ENCODE measurements at places on chromosomes 16 and 17.
A peak's percentile ranks its signal among the peaks of the same experiment; 100 is the strongest.

GRCh38 chr17:39548494-39549225 lies 59.1 kb downstream of the NEUROD2 start:
- no peak for DNase-seq

- DNase-seq = no peak
Observed at GRCh38 chr17:39938140-39938869, 10.8 kb downstream of the LRRC3C start.

DNA sequence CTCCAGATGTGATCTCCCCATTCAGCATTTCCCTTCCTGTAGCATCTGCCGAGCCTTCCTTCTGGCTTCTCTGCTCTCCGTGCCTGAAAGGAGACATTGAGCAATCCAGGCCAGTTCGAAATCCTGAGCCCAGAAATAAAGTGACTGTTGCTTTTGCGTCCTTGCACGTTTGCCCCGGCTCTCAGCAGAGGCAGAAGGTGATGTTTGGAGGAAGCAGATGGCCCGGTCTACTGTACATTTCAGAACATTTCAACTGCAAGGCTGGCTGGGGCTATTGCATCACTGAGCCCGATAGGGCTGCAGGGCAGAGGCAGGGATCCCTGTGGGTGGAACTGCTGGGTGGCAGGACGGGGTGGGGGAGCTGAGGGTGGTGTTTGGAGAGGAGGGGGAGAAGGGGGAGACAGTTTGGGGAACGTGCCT lies 29.4 kb downstream of the IRF8 start:
- no peak for DNase-seq

- peak; percentile 77 for DNase-seq
Observed at GRCh38 chr17:42198897-42199296, 4.6 kb upstream of the GHDC start.

DNA sequence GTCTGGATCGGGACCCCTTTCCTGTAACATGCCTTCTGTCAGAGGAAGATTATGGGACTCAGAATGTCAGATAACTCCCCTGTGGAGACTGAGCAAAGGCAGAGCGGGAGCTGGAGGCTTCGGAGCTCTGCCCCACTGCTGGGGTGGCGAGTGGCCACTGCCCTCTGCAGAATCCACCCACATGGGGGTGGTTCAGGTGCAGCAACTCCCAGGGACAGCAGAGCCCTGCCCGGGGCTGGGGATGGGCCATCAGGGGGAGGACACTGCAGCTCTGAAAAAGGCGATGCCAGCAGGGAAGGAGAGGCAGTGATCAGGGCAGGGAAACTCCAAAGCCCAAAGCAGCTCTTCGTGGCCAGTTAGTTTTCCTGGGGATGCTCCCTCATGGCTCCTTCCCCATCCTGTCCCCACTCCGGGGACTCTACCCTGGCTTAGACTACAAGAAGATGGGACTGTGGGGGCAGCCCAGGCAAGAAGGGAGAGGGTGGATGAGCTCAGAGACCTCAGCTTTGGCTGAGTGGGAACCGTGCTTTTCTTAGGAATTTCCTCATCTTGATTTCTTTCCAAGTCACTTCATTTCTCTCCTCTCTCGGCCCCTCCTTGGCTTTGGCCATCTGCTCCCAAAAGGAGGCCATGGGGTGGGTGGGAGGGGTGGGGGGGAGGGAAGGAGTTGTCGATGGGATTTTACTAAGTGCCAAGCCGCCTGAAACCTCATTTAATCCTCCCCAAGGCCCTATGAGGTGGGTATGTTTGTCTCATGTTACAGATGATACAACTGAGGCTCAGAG lies 4.0 kb downstream of the CA4 start:
- no peak for DNase-seq

- DNase-seq = no peak
Observed at GRCh38 chr17:82565551-82565950, 46.0 kb downstream of the FOXK2 start.

- no peak for DNase-seq
Observed at GRCh38 chr16:87580855-87581261, 21.4 kb upstream of the JPH3 start.

- DNase-seq = peak; percentile 92
Observed at GRCh38 chr17:28902819-28903545, at the start of gene DHRS13. Gene DHRS13 (minus strand): TSS chr17:28903079. CDS start chr17:28902944, 135 bp downstream.

DNA sequence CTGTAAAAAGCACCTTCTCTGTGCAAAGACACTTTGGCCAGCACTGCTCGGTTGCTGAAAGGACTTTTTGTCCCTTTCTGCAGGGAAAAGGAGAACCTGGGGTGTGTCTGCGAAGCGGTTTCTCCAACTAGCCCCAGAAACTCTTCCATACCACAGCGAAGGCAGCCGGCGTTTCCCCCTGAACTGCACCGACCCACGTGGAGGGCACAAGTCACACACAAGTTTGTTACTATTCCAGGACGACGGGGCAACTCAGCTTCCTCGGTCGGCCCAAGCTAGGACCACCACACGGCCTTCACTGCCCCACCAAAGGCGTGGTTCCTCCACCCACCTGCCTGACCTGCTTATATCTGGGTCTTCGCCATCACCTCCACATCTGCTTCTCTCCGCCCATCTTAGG lies 1.9 kb downstream of the RTN4RL1 start:
- no peak for DNase-seq

DNA sequence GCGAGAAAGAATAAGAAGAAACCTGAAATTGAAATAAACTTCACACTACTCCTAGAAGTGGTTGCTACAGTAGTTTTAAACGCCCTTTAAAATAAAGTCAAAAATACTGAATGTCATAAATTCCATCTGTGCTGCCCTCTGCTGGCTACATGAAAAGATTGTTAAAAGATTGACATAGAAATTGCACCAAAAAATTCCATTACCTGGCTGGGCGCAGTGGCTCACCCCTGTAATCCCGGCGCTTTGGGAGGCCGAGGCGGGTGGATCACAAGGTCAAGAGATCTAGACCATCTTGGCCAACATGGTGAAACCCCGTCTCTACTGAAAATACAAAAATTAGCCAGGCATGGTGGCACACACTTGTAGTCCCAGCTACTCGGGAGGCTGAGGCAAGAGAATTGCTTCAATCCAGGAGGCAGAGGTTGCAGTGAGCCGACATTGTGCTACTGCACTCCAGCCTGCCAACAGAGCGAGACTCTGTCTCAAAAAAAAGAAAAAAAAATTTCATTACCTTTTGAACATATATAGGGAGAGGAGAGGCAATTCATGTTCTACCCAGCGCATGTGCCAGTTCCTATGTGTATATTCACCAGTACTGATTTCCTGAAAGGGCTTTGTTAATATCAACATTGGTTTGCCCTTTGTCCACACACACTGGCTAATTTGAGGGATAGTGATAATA lies 36.5 kb downstream of the CYTH1 start:
- peak; percentile 46 for DNase-seq

DNA sequence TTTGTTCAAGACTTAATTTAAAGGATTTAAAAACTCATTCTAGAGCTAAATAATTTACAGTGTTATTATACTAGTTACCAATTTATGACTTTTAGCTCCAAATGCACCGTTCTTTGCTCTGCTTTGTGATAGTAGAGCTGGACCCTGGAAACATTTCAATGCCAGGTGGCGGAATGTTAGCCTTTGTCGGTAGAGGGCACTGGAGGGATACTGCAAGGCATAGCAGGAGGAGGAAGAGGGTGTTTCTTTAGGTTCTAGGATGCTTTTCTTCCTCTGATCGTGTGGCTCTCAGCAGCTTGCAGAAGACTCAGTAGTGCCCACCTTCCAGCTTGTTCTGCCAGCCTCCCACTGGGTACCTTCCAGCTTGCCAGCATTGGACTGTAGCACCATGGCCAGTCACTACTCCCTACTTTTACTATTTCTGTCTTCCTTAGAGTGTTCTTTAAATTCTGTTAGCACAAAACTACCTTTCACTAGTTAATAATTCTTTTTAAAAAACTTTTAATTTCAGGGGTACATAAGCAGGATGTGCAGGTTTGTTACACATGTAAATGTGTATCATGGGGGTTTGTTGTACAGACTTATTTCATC lies 325.3 kb downstream of the UTP18 start:
- DNase-seq = no peak

DNA sequence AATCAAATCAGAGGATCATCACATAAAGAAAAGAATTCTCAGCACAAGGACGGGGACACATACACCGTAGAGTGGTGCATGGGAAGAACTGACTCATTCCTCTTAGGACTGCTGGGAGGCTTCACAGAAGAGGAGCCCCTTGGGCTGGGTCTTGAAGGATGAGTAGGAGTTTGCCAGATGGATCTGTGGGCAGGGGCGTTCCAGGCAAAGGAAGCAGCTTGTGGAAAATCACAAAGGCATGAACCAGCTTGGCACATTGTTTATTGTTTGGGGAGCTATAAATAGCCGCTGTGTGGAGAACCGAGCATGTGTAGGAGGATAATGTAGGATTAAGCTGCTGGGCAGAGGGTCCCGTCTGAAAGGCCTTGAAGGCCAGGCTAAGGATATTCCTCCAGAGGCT lies 5.1 kb upstream of the SLC16A11 start:
- DNase-seq = no peak

DNA sequence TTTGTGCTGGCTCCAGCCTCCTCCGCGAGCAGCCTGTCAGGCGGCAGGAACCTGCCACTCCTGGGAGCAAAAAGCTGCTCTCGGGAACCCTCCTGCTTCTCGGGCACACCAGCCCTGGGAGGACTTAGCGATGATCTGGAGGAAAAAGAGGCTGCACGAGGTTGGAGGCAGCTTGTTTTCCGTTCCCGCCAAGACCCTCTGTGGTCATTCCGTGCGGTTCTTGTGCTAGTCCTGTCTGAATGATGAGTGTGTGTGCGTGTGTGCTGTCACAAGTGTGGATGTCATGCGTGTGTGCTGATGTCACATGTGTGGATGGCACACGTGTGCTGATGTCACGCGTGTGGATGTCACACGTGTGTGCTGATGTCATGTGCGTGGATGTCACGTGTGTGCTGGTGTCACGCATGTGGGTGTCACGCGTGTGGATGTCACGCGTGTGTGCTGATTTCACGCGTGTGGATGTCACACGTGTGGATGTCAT lies 150.0 kb downstream of the NPIPB11 start:
- DNase-seq = no peak

DNA sequence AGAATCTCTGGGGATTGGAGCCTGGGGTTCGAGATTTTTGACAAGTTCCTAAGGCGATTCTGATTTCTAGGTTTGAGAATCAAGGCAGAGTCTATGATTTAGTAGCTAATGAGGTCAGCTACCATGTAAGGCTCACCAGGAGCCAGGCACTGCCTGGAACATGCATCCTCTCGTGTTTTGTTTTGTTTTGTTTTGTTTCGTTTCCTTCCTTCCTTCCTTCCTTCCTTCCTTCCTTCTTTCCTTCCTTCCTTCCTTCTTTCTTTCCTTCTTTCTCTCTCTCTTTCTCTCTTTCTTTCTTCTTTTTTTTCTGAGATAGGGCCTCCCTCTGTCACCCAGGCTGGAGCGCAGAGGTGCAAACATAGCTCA lies 39.1 kb downstream of the SRCIN1 start:
- no peak for DNase-seq

DNA sequence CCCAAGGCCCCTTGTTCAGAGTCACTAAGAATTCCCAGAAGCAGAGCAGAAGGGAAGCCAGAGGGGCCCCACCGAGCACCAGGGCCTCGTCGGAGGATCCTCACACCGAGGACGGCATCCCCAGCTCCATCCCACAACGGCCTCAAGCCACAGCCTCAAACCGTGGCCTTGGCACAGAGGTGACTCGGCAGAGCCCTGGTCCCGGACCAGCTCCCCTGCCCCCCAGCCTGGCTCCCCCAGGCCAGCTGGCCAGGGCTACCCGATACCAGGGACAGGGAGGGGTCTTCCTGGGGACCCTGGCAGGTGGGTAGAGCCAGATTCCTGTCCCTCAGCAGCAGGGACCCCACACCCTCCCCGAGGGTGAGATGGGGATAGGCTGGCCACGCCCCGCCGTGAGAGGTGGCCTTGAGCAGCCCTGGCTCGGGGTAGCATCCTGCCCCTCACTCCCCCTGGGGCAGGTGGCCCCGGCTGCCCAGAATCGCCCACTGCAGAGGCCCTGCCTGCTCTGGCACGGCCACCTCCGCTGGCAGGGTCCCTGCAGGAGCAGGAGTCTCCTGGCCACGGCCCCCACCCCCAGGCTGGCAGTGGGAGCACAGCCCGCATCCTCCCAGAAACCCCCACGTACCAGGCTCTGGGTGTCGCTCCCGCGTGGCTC lies 5.6 kb upstream of the PVALEF start:
- no peak for DNase-seq

DNA sequence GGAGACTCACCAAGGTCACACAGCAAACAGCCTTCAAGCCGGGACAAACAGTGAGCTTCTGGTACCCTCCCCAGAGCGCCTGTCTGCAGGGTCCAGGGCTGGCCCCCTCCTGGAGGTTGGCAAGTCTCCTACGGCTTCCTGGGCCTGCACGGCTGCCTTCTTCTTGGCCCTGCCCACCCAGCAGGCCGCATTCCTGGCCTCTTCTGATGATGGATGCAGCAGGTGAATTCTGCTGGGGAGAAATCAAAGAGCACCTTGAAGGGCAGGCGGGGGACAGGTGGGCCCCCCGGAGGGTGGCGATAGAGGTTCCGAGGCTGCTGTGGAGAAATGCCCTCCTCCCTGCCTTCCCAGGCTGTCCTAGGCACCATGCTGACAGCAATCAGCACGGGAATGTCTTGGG lies 3.8 kb upstream of the NOS2 start:
- DNase-seq = no peak

DNA sequence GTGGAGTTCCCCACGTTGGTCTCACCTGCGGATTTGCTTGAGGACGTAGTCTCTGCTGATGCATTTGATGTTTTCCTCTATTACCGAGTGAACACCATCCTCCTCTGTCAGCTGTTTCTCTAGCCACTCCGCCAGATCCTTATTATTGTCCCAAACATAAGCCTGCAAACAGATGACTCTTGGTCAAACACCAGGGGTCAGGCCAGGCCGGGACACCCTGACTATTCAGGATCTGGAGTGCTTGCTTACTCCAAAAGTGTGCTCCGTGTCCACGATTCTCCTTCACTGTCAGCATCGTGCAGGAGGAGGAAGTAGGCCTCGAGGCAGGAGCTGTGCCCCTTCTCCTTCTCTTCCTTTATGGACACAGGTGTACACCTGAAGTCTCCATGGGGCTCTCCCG lies 140.2 kb downstream of the AATF start:
- DNase-seq = no peak

- DNase-seq = no peak
Observed at GRCh38 chr17:302300-302698, 50.3 kb downstream of the RPH3AL start.

GRCh38 chr17:82050761-82051641 lies 610 bp downstream of the RFNG start:
- DNase-seq = peak; percentile 12

GRCh38 chr16:17301593-17302135 lies 169.1 kb downstream of the XYLT1 start:
- DNase-seq = no peak

DNA sequence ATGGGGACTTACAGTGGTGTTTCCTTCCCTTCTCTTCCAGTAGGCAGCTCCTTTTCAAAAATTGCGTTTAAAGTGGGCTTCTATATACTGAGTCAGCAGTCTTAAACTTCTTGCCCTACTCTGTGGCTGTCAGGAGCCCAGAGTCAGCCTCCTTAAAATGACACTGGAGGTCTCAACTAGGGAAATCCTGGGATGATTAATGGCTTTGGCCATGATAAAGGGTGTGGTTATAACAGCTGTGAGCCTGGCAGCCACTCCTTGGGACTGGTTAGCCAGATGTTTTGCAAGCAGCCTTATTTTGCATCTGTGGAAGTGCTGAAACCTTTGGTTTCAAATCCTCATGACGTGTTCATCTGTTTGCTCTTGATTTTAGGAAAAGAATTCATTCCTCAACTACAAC lies 25.0 kb downstream of the TAC4 start:
- DNase-seq = no peak

GRCh38 chr17:79939755-79940458 lies 95.8 kb downstream of the TBC1D16 start:
- no peak for DNase-seq
